ENCODE measurements at places on chromosomes 6 and 20.
A peak's percentile ranks its signal among the peaks of the same experiment; 100 is the strongest.

GRCh38 chr6:157326979-157327378 lies 3.7 kb upstream of the TMEM242 start:
- DNase-seq, result no peak

GRCh38 chr20:5024982-5025381 lies 23.7 kb upstream of the SLC23A2 start:
- DNase-seq, result no peak

DNA sequence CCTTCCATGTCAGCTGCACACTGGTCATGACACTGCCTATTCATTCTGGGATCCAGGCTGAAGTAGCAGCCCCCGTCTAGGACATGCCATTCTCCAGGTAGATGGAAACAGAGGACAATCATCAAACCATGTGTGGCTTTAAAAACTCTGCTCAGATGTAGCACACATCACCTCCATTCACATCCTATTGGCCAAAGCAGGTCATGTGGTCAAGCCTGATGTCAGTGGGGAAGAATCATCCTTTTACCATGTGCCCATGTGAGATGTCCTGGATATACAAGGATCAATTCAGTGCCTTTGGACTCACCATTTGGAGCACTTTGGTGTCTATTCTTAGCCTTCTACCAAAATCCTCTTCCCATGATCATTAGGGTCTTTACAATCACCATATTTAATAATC lies 99.5 kb downstream of the CDC5L start:
- no peak for DNase-seq

GRCh38 chr6:110683241-110683640 lies 132.0 kb downstream of the CDK19 start:
- DNase-seq, result no peak

DNA sequence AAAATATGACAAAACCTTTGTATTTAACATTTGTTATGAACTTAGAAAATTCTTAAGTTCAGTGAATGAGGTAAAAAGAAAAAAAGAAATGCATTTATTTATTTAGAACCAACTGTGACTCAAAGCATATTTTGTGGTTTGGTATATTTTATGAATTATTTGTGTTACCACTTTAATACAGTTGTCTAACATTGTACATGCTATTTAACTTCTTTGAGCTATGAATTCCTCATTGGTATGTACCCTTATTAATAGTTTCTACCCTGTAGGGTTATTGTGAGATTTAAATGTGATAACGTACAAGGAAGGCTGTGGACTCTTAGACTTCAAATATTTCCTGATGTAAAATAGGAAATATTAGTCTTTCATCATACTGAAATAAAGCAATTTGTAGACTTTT lies 162.6 kb downstream of the MMUT start:
- no peak for DNase-seq

- DNase-seq, result no peak
Measured at GRCh38 chr6:99333068-99333467, 16.4 kb downstream of the FAXC start.

DNA sequence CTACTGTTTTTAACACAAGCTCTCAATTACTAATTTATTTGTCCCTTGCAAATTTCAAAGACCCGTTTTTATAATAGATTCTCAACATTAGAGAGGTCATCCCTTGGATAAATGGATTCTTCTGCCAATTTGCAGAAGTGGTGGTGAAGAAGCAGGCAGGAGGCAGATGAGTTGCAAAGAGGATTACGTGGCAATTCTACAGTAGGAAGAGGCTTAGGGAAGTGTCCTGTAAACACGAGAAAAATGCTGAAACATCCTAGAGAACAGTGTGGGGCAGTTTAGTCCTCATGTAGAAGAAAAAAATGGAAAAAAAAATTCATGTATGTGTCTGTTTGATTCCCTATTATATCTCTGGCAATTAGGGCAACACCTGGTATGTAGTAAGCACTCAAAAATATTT lies 87.6 kb downstream of the BMP2 start:
- no peak for DNase-seq

DNA sequence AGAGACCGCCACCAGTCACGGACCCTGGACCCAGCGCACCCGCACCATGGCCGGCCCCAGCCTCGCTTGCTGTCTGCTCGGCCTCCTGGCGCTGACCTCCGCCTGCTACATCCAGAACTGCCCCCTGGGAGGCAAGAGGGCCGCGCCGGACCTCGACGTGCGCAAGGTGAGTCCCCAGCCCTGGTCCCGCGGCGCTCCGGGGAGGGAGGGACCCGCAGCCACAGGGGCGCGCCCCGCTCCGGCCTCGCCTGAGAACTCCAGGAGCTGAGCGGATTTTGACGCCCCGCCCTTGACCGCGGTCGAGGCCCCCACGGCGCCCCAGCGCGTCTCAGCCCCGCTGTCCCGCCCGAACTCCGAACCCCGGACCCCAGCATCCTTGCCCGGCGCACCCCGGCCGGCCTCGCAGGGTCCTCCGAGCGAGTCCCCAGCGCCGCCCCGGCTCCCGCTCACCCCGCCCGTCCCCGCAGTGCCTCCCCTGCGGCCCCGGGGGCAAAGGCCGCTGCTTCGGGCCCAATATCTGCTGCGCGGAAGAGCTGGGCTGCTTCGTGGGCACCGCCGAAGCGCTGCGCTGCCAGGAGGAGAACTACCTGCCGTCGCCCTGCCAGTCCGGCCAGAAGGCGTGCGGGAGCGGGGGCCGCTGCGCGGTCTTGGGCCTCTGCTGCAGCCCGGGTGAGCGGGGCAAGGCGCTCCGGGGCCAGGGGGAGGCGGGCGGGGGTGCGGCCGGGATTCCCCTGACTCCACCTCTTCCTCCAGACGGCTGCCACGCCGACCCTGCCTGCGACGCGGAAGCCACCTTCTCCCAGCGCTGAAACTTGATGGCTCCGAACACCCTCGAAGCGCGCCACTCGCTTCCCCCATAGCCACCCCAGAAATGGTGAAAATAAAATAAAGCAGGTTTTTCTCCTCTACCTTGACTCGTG lies at the start of gene OXT:
Gene OXT, plus strand, starts transcription at position 11 of the 920 bp plus-strand sequence. Its CDS starts 36 bp downstream, at position 47.
- peak; percentile 33 for DNase-seq

GRCh38 chr6:73262671-73263569 lies at the start of gene KHDC1:
Gene KHDC1 (minus strand): TSS chr6:73263196. CDS start chr6:73242517, 20,679 bp downstream.
- peak; percentile 13 for DNase-seq

GRCh38 chr20:60271597-60271996 lies 313.4 kb downstream of the CDH26 start:
- no peak for DNase-seq

- no peak for DNase-seq
Measured at GRCh38 chr6:165766457-165766856, 103.4 kb upstream of the PDE10A start.

DNA sequence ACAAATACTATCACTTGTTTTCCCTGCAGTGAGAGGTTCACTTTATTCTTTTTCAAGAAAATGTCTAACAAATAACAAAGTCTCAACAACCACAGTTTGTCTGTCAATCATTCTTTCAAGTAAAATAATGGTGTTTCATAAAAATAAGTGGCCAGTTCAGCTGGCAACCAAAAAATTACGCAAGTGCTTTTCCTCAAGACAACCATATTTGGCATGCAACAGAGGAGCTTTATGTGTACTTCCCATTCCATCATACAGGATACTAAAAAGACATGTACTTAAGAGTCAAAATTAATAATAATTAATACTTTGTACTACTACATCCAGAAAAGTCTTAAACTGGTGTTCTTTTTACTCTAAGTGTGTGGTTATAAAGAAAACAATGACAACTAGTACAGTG lies 34.6 kb downstream of the ATG5 start:
- DNase-seq, result no peak

DNA sequence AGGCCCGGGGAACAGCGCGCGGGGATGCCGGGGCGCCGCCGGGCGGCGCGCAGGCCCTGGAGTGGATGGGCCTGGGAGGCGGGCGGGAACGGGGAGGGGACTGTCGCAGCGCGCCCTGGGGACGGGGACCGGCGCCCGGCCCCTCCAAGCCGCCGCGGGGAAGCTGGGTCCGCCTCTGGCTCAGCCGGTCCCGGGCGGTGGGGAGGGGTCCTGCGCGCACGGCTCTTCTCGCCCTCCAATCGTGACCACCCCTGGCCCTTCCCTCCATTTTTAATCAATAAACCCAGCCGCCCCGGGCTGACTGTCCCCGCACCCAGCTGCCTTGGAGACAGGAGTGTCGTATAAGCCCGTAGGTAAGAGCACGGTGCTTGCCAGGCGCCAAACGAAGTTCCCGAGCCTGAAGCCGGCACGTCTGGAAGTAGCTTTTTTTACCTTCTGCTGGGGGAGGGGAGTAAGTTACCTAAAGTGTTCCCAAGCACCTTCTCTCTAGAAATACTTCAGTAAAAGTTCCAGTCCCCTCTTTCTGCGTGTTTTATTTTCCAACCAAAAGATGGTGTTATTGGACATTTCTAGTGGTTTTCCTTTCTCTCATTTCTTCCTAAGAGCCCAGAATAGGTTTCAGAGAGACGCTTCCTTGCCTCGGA lies 780 bp upstream of the TAF4 start:
- peak; percentile 34 for DNase-seq

DNA sequence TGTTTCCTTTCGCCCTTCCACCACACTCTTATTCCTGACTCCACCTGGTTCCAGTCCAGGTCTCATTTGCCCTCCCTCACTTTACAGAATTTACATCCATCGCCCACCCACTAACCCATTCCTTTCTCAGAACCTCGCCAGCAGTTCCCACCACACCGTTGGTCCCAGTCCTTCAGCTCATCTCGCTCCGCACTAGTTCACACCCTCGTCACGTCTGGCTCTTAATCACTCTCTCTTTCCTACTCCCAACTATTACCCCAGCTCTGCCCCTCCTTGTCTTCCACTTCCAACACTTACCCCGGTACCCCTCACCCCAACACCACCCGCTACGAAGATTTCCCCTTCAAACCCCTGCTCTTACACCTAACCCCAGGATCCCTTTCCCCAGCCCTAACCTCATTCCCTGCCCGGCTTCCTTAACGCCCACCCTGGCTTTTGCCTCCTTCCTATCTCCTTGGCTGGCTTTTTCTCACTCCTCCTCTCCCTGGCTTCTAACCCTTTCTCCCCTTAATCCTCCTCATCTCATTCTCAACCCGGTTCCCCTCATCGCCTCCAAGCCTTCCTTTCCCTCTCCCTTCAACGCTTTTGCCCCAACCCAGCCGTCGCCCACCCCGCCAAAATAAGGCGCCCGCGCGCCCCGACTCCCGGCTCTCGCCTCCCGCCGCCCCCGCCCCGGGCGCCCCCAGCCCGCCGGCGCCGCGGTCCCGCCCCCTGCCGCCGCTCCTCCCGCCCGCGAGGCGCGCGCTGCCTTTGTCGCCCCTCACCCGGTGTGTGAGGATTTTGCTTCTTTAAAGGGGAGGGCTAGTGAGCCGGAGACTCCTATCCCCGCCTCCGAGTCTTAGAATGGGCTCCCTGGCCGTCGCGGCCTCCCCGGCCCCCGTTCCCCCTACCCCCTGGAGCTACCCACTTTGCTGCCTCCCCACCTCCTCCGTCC lies 542 bp downstream of the USP49 start:
- DNase-seq, result no peak

GRCh38 chr20:478010-478948 lies 15.9 kb upstream of the TBC1D20 start:
- no peak for DNase-seq

GRCh38 chr6:123533862-123534648 lies 102.7 kb downstream of the TRDN start:
- no peak for DNase-seq

GRCh38 chr20:34988191-34988540 lies 32.5 kb downstream of the MYH7B start:
- no peak for DNase-seq

GRCh38 chr20:59495894-59496510 lies 108.3 kb upstream of the PHACTR3 start:
- peak; percentile 66 for DNase-seq

- DNase-seq, result no peak
Measured at GRCh38 chr6:14002176-14002947, 77.6 kb downstream of the RNF182 start.

GRCh38 chr20:50560867-50561266 lies 50.7 kb downstream of the PTPN1 start:
- no peak for DNase-seq

- DNase-seq, result no peak
Measured at GRCh38 chr6:136728033-136728939, 64.0 kb downstream of the MAP3K5 start.

GRCh38 chr6:159062976-159063375 lies 18.2 kb upstream of the TAGAP start:
- DNase-seq, result no peak

- DNase-seq, result peak; percentile 88
Measured at GRCh38 chr6:128882991-128883611, at the start of gene LAMA2. Gene LAMA2 (plus strand): TSS chr6:128883138. CDS start chr6:128883246, 108 bp downstream.

DNA sequence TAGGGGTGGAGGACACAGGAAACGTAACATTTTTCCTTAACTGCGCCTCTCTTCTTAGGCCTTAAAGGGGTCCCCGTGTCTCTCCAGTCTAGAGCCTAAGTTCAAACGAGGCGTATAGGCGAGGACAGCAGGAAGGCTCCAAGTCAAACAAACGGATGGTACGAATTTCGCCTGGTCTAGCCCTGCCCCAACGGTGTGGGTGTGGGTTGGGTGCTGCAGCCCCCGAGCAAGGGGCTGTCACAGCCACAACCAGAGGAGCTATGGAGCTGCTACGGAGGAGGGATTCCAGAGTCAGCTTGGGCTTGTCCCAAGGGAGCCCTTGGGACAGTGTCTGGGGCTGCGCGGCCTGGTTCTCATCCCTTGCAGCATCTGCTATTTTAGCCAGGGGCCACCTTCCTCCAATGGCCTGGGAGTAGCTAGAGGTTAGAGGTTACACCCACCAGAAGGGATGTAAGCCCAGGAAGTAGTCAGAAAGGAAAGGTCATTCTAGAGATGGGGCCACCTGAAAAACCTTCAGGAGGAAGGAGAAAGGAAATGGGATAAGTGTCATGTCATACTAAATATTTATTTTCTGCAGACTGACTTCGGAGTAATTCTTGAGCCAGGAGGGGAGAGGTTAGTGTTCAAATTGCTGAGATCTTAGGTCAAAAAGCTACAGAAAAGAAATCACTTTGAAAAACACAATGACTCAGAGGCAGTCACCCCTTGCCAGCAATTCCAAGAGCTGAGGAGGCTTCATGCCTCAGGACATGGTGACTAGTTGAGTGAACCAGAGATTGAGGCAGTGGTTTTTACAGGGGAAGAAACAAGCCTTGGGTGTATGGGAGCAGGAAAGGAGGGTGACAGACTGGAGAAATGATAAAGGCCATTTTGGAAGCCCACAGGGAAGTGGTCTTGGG lies 21.7 kb downstream of the VPS52 start:
- DNase-seq, result peak; percentile 17

DNA sequence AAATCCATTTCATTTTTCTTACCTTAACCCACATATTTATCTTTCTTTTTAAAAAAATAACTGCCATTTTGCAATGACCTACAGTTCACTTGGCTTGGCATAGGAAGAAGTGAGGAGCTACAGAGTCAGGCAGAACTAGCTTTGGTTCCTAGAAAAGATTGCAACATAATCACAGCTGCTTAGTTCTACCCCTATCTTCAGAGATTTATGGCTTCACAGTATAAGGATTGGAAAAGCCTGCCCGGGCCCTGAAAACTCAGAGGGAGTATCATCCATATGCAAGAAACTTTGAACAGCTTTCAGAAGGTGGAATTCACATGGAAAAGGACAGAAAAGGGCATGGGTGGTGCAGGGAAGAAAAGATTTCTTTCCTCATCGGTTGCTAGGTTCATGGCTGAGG lies 774.3 kb upstream of the CHD6 start:
- no peak for DNase-seq

All from heart right ventricle (tissue), 16 donors.